ENCODE measurements at places on chromosomes 12 and 14.

- DNase-seq: no peak
Measured at GRCh38 chr12:5817246-5817645, 127.8 kb downstream of the ANO2 start.

- DNase-seq: no peak
Measured at GRCh38 chr12:84502907-84503787, 409.5 kb downstream of the SLC6A15 start.

GRCh38 chr12:2258025-2258424, 205.2 kb downstream of the CACNA1C start:
- no peak for DNase-seq

DNA sequence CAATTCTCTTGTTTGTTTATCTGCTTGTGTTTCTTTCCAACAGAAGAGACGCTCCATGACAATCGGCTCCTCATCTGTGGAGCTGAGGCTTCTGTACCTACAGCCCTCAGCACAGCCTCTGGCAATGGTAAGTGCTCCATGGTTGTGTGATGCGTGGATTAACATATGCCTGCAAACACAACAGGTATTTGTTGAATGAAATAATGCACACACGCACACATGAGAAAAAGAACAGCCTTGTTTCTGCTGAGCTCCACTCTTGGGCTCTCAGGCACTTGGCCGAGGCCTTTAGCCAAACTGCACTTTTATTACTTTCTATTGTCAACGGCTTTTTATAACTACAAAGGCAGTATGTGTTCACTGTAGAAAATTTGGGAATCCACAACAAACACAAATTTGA, 120.4 kb upstream of the TMCC3 start:
- no peak for DNase-seq

- no peak for DNase-seq
Measured at GRCh38 chr12:24398605-24399004, 449.1 kb upstream of the SOX5 start.

- no peak for DNase-seq
Measured at GRCh38 chr12:124322271-124322998, 27.5 kb downstream of the RFLNA start.

GRCh38 chr14:104551851-104552737, 27.5 kb upstream of the C14orf180 start:
- no peak for DNase-seq
